ENCODE measurements at places on chromosomes 1 and 21.

GRCh38 chr21:44329971-44330681, 9.1 kb downstream of the CFAP410 start:
- DNase-seq = no peak

- DNase-seq = no peak
Measured at GRCh38 chr1:154192476-154192875, 576 bp upstream of the TPM3 start.

DNA sequence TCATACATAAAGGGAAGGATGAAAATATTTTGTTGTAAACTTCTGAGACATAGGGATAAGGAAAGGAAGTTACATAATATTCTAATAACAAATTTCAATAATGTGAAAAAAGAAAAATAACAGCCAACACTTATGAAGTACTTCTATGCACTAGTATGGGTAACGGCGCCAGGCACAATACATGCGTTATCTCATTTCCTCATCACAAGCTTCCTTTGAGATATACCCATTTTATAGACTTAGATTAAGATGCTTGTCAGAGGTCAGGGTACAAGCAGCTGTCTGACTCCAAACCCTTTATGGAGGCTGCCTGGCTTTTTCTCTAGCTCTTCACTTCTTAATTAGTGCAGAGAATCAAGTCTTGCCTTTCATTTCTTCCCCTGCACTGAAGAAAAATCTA, 41.3 kb downstream of the TCP10L start:
- no peak for DNase-seq

DNA sequence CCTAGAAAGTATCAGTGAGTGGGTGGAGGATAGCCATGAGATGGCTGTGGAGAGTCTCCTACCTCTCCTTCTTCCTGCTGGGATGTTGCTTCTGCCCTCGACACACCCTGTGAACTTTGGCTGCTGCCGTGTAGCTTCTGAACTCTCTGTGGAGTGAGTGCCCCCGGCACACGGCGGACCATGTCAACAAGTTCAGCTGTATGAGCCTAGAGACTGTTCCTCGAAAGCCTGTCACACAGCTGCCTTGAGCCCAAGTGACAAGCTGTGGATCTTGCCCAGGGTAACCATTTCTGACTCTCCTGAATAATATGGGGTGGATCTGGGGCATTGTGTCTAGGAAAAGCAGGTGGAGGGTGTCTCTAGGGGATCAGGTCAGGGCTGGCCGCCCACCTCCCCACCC, 143.2 kb downstream of the NOS1AP start:
- DNase-seq = no peak

GRCh38 chr1:224466154-224466553, 31.6 kb upstream of the WDR26 start:
- DNase-seq = no peak

GRCh38 chr1:218865591-218865990, 308.1 kb upstream of the LYPLAL1 start:
- DNase-seq = no peak

DNA sequence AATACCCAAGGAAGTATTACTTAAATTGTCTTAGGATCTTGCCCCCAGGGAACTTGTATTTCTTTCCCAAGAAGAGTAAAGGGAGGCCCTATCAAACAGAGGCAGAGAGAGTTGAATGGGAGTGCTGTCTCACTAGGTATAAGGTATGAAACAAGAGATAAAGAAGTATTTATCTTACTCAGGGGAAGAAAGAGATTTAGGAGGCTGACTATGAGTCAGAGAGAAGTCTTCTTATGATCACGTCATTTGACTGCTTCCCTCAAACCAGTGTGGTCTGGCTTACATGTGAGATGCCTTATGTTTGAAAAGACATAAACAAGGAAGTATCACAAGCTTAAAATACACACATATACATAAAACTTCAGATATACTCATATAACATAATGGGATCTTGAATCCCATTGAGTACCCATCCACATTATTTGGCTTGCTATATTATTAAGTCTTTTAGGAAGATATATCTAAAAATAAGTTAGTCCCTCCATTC, 29.6 kb downstream of the DUSP10 start:
- no peak for DNase-seq

DNA sequence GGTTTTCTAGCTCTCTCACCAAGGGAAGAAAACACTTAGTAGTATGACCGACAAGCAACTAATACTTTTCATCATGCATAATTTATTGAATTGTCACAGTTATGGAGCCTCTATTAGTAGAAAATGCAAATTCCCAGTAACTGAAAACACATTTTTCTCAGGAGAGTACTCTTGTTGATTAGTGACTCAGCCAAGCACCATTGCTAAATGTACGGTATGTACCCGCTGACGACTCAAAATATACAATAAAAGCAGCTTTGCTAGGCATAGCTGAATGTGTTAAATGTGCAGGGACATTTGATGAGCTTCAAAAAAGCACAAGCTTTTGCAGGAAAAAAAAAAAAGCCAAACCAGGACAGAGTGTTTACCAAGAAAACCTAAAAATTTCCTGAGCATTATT, 63.9 kb downstream of the WDR64 start:
- no peak for DNase-seq

DNA sequence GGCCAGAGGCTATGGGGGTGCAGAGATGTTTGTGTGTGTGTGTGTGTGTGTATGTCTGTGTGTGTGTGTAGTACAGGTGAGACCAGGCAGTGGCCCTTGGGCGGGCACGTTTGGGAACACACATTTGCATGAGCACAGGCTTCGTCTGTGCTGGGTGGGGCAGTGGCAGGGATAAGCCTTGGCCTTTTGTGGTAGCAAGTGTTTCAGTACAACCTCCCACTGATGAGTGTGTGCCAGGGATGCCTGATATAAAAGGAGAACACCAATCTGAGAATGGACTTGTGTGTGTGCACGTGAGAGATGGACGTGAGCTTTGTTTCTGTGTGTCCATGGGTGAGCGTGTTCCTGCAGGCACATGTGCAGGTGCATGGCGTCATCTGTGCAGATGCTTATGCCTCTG, 3.0 kb downstream of the NTRK1 start:
- no peak for DNase-seq

- no peak for DNase-seq
Measured at GRCh38 chr1:43043695-43044094, 85.0 kb upstream of the SLC2A1 start.

DNA sequence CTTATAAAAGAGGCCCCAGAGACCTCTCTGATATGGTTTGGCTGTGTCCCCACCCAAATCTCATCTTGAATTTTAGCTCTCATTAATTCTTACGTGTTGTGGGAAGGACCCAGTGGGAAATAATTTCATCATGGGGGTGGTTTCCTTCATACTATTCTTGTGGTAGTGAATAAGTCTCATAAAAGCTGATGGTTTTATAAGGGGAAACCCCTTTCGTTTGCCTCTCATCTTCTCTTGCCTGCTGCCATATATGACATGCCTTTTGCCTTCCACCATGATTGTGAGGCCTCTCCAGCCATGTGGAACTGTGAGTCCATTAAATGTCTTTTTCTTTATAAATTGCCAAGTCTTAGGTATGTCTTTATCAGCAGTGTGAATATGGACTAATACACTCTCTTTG, 22.5 kb upstream of the NEK7 start:
- DNase-seq = no peak

DNA sequence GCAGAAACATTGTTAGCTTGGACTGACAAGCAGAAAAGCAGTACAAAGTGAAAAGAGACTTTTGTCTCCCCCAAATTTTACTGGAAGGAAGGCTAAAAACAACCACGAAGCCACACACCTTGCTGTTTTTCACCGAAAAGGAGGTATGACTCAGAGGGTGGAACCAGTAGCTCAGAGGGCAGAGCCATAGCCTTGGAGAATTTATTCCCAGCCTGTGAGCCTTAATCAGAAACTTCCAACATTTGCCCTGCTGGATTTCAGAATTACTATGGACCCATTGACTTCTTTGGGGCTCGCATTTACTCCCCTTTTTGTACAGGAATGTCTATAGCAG, 32.0 kb downstream of the RPS6KC1 start:
- no peak for DNase-seq

DNA sequence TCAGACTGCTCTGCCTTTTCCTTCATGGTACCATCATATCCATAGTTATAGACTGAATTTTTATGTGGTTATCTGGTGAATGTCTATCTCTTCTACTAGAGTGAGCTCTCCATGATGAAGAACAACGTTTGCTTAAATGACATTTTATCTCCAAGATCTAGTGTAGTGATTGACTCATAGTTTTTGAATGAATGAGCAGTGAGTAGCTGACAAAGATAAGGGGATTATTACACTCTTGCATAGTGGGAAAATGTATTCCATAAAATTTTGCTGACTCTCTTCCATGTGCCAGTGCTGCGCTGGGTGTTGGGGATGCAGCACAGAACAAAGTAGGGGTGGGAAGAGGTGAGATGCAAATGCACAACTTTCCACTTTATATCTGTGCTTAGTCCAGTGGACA, 147.7 kb downstream of the TGFB2 start:
- DNase-seq = no peak

DNA sequence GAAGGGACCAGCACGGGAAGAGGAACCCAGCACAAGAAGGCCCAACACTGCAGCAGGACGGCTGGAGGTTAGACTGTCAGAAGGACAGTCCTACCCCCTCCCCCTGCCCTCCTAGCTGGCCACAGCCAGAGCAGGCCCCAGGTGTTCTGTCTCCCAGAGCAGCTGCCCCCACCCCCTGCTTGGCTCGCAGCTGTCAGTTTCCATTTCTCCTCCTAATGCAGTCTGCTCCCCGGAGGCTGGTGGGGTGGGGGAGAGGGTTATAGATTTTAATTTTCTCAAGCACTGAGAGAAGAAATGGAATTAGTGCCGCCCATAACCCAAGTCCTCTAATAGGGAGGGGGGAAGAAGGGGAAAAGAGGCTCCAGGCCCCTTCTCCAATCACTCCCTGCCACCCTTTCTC, 13.0 kb upstream of the PEAR1 start:
- no peak for DNase-seq

GRCh38 chr1:224213438-224214119, 30.5 kb downstream of the DEGS1 start:
- DNase-seq = no peak

DNA sequence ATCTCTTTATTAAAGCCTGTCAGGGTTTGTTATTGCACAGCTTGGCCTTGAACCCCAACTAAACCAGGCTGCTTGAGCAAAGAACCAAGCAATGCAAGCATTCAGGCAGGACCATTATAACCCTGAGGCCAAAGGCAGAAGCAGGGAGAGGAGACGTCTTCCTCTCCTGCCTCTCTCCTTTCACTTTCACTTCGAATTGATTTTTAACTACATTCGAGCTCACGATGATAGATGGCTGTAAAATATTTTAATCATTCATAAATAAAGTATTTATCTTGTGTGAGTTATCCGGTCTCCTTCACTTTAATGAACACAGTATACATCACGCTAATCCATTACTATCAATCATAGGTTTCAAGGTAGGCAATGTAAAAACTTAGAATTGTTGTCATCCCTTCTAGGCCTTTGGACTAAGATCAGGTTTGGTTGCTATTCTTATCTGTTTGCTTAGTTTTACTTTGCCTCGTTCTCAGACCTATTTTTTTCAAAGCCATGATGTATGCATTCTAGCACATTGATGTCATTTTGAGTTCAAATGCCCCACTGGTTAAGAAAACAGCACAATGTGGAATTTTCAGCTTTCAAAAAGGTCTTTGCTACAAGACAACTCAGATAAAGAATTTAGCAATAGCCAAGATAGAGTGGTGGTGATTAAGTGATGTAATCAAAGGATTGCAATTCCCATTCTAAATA, 480.2 kb upstream of the RUNX1 start:
- DNase-seq = no peak

- no peak for DNase-seq
Measured at GRCh38 chr1:153563991-153564390, 1.7 kb downstream of the S100A2 start.

DNA sequence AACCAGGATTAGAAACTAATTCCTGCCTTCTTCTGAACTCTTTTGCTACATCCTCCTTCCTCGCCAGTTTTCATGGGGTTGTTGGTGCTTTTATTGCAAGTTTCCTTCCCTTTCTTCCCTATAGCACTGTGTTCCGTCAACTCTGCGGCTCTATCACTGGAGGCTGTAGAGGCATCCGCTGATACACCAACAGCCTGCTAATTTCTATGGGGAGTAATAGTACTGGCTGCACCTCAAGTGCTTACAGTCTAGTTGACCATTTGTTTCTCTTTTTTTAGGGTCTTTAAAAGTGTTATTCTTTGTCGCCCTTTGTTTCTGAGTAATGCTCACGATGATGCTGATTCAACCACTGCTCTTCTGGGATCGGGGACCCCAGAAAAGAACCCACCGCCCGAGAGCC, 746 bp downstream of the MIS18A start:
- no peak for DNase-seq
